ENCODE measurements at places on chromosomes 7 and 10.

DNA sequence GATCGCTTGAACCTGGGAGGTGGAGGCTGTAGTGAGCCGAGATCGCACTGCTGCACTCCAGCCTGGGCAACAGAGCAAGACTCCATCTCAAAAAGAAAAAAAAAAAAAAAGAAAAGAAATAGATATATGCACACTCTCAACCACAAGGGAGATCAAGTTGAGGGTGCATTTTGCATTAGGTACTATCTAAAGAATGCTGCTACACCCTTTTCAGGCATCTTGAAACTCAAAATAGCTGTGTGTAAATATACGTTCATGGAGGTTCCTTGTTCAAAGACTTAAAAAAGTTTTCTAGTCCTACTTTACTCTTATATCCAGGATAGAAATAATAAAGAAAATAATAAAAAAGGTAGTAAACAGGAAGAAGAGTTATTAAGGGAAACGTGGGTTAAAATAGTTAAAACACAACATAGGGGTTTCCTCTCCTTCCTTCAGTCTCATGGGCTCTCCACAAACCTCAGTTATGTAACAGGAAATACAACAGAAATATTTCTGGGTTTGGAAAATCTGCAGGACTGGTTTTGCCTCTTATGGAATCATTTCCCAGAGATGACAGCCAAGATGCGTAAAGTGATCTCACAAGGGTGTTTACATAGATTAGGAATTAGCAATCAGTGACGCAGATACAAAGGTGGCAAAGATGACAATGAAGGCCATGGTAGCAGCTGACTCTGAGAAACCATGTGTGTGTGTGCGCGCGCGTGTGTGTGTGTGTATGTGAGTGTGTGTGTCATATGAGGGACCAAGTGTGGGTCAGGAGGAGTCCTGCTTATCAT, 15.1 kb downstream of the STEAP4 start:
- H3K4me1 ChIP-seq = no peaks in the 10 kb centered on the region
- H3K4me3 ChIP-seq = no peak overlapping the region

GRCh38 chr10:92024700-92025099, 101.1 kb downstream of the BTAF1 start:
- H3K27ac ChIP-seq = no peak overlapping the region
- H3K4me1 ChIP-seq = no peaks in the 10 kb centered on the region
- H3K27me3 ChIP-seq = no peaks in the 10 kb centered on the region
- peaks cover 69% of the 10 kb centered on the region for H3K36me3 ChIP-seq
- H3K4me3 ChIP-seq = no peak overlapping the region

DNA sequence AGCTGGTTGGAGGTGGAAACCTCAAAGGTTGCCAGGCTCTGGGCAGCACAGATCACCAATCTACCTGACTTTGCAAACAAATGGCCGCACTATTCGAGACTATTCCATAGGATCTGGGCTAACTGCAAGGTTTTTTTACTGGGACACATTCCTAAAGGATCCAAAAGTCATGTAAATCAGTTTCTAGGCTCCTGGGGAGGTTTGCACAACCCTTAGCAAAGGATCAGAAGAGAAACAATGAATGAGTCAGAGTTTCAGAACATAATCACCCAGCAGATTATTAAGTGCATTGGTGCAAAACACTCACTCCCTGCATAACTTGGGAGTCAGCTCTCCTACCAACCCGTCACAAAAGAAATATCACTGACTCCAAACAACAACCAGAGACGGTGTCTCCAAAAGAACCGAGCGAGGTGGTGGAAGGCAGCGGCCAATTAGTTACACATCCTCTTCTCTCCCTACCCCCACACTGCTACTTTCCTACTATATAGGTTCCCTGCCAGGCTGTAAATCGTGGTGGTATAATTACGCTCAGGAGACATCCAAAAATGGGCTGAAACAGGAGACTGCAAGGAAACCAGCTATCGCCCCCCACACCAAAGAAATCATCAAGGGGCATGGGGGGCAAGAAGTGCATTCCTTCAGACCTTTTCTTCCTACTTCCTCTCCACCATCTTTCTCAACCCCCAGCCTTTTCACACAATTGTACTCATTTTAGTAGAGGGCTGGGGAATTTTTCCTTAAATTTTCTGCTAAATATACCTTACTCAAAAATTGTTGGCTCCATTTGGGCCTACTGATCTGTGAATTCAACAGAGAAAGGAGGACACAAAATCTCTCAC, 3.2 kb downstream of the UBE2H start:
- peak overlapping the region; percentile 92 for H3K27ac ChIP-seq
- peak overlapping the region; percentile 92 for H3K4me3 ChIP-seq
- peaks cover 12% of the 10 kb centered on the region for H3K4me1 ChIP-seq
- no peaks in the 10 kb centered on the region for H3K27me3 ChIP-seq
- no peak for DNase-seq

GRCh38 chr10:27446091-27446918, 57.8 kb upstream of the RAB18 start:
- H3K36me3 ChIP-seq = no peaks in the 10 kb centered on the region
- H3K4me3 ChIP-seq = no peak overlapping the region

- no peaks in the 10 kb centered on the region for H3K27me3 ChIP-seq
- H3K27ac ChIP-seq = no peak overlapping the region
- no peak for DNase-seq
These were observed 441.2 kb downstream of the PLXDC2 start for GRCh38 chr10:20257422-20257821.

DNA sequence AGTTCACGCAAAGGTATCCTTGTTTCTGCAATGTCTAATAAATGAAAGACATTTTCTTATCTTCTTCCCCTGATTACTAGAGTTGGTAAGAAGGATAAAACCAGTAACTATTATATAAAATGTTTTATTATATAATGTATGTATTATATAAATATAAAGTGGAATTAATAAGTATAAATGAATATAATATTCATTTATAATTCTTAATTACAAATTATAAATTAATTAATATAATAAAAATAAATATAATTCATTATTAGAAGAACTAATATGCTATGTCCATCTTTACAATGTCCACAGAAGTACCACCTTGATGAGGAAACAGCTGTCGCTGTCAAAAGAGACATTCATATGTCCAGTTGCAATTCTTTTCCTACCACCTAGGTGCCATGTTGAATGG, 177.7 kb downstream of the GLI3 start:
- H3K36me3 ChIP-seq = no peaks in the 10 kb centered on the region
- no peak overlapping the region for H3K27ac ChIP-seq
- no peaks in the 10 kb centered on the region for H3K27me3 ChIP-seq
- DNase-seq = no peak
- H3K4me3 ChIP-seq = no peak overlapping the region

DNA sequence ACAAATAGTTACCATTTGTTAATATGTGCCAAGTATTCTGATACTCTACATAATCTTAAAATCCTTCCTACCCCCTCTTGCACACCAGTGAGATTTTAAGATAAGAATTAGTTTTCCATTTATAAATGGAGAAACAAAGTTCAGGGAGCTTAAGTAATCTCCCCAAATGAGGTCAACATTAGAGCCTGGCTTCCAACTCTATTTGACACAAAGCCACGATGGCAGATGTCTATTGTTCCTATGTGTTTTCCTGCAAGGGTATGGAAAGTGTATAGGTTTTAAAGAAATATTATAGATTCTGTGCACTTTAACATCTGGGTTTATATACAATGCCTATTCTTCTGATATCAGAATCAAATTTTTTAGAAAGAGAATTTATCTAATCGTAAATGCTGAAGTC, 143.9 kb upstream of the SEMA3C start:
- no peaks in the 10 kb centered on the region for H3K4me1 ChIP-seq
- no peaks in the 10 kb centered on the region for H3K36me3 ChIP-seq
- H3K27ac ChIP-seq = no peak overlapping the region
- no peak for DNase-seq

- H3K27me3 ChIP-seq = no peaks in the 10 kb centered on the region
- H3K4me1 ChIP-seq = no peaks in the 10 kb centered on the region
- no peak overlapping the region for H3K27ac ChIP-seq
- DNase-seq = no peak
These were observed 5.6 kb upstream of the AS3MT start for GRCh38 chr10:102863660-102864059.

Data from effector memory CD4-positive, alpha-beta T cell (primary cell).